ENCODE measurements at places on chromosomes 1 and 21. TPM values are rescaled to one million over a fixed set of nuclear protein-coding genes. Genes with fewer than 3 reads are reported as not detected.

DNA sequence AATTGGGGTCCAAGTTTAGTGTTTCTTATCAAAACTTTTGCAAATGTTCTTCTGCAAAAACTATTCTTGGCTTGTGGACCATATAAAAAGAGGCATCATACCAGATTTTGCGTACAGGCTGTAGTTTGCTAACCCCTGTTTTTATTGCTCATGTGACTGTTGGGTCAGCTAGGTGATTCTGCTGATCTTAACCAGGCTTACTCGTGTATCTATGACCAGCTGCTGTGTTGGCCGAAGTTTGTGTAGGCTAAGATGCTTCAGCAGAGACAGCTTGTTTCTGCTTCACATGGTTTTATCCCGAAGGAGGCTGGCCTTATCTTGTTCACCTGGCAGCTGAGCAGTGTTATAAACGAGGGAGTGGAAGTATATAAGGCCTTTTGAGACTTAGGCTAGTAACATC, 38.2 kb downstream of the POU2F1 start:
- no peak overlapping the region for H3K27ac ChIP-seq
- no peak overlapping the region for H3K4me3 ChIP-seq

CD5L gene
- 1.2 TPM for total RNA-seq

- no peak overlapping the region for H3K27ac ChIP-seq
- no peak overlapping the region for H3K4me3 ChIP-seq
- peaks cover 52% of the 10 kb centered on the region for H3K36me3 ChIP-seq
- peaks cover 7% of the 10 kb centered on the region for H3K4me1 ChIP-seq
Observed at GRCh38 chr1:48760857-48761256, 15.8 kb downstream of the BEND5 start.

GRCh38 chr1:78279051-78279450, 211.7 kb upstream of the PTGFR start:
- no peaks in the 10 kb centered on the region for H3K27me3 ChIP-seq
- no peak overlapping the region for H3K4me3 ChIP-seq
- no peak overlapping the region for H3K27ac ChIP-seq
- no peak for DNase-seq
- no peaks in the 10 kb centered on the region for H3K36me3 ChIP-seq

DNA sequence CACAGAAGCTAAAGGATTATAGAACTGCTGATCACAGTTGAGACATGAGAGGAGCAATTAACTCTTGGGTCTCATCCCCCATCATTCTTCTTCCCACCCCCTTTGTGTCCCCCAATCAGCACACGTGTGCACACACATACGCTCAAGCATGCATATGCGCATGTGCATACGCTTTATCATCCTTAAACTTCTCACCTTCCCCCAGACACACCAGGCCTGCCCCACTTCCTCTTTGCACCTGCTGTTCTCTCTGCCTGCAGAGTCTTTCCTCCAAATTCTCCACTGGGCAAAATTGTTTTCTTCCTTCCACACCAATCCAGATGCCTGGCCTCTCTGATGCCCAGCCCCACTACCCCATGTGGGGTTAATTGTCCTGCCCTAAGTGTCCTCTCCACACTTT, 13.0 kb upstream of the KCND3 start:
- H3K27me3 ChIP-seq = no peaks in the 10 kb centered on the region
- no peak overlapping the region for H3K4me3 ChIP-seq
- H3K4me1 ChIP-seq = peaks cover 9% of the 10 kb centered on the region
- DNase-seq = no peak

GRCh38 chr1:47677241-47677940, 239.5 kb downstream of the FOXD2 start:
- H3K36me3 ChIP-seq = no peaks in the 10 kb centered on the region
- H3K27ac ChIP-seq = no peak overlapping the region
- no peak overlapping the region for H3K4me3 ChIP-seq

SIPA1L2 gene
- total RNA-seq = 45.4 TPM

DNA sequence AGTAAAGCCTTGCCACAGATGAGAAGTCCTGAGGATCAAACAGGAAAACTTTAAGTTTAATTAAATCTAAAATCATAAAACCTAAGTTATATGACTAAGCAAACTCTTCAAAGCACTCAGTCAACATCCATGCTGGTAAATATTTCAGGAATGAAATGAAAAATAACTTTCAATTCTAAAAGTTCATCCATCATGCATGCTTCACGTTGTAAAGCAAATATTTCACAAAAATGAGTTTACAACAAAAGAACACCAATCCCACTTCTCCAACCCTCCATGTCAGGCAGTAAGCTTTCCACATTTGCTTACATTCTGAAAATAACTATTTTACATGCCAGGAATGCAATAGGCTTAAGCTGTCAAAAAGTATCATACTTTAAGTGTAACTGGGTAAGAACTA, 16.8 kb downstream of the APP start:
- H3K4me3 ChIP-seq = no peak overlapping the region
- H3K4me1 ChIP-seq = peaks cover 71% of the 10 kb centered on the region
- DNase-seq = no peak
- no peaks in the 10 kb centered on the region for H3K27me3 ChIP-seq

COL11A1 gene
- total RNA-seq = not detected

DNA sequence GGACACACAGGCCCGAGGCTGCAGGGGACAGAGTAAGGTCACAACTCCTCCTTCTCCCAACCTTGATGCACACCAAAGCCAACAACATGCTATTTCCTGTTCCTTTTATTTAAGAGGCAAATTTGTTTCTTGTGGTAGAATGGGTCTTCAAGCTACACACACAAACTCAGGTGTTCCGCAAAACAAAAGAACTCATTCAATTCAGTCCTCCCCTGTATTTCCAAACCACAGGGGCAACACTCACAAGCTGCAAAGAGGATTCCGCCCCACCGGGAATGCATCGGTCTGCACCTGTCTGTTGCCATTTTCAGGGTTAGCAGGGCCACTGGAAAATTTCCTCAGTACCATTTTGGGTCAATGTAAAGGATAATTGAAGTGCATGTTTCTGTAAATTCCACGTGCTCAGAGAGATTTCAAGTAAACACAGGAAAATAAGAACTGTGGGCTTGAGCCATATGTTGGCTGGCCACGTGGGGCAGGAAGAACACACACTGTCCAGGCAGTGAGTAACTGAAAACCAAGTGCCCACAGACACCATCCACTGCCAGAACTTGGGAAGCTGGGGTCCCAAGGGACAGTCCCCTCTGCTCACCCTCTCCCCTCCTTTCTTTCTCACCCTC, 145.2 kb upstream of the ERG start:
- peak; percentile 86 for DNase-seq
- H3K4me3 ChIP-seq = no peak overlapping the region
- no peaks in the 10 kb centered on the region for H3K27me3 ChIP-seq
- no peaks in the 10 kb centered on the region for H3K36me3 ChIP-seq

LRRC7 gene
- 2.5 TPM for total RNA-seq

DNA sequence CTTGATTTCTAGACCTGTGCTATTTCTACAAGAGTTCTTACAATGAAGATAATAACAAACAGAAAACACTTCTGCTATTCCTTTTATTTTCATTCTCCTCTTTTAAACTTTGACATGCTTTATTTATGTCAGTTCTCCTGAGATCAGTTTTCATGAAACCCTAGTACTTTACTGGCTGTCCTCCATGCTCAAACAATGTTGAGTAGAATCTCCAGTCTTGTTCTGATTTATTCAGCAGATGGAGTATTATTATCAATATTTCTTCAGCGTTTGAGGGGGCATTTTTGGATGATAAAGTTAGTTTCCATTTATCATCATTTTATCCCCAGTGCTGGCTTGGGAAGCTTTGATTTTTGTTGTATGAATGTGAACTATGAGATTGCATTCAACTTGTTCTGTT, 85.9 kb upstream of the WARS2 start:
- H3K27ac ChIP-seq = no peak overlapping the region
- DNase-seq = no peak
- H3K27me3 ChIP-seq = no peaks in the 10 kb centered on the region
- H3K4me3 ChIP-seq = no peak overlapping the region
- no peaks in the 10 kb centered on the region for H3K36me3 ChIP-seq
- no peaks in the 10 kb centered on the region for H3K4me1 ChIP-seq

DNA sequence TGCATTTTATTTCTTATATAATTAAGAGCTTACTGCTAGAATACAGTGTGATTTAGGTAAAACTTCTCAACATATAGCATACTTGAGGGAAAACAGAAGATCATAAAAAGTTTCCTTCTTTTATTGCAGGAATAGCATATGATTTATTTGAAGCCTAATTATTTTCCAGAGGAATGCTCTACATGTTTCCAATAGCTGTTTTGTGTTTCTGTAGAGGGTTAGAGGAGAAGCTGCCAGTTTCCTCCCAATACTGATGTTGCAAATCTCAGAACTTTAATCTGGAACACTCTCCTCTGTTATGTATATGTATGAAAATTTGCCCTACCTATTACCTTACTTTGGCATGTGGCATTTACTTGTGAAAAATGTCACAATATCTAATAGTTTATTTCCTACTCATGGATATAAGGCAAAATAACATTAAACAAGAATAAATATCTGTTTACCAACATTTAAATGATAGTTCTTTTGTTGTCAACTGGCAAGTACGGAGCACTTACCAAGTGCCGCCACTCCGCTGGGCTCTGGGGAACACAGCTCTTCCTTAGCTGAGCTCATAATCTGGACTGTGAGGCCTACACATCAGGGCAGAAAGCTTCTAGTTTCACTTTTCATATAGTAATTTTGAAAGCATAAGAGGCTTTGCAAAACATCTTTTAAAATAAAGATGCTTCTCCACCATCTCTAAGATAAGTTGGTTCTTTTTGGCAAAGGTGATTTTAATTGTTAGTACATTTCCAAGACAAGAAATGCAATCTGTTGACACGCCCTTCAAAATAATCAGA, 239.8 kb upstream of the C1orf105 start:
- peaks cover 24% of the 10 kb centered on the region for H3K4me1 ChIP-seq
- no peaks in the 10 kb centered on the region for H3K36me3 ChIP-seq
- no peaks in the 10 kb centered on the region for H3K27me3 ChIP-seq

DNA sequence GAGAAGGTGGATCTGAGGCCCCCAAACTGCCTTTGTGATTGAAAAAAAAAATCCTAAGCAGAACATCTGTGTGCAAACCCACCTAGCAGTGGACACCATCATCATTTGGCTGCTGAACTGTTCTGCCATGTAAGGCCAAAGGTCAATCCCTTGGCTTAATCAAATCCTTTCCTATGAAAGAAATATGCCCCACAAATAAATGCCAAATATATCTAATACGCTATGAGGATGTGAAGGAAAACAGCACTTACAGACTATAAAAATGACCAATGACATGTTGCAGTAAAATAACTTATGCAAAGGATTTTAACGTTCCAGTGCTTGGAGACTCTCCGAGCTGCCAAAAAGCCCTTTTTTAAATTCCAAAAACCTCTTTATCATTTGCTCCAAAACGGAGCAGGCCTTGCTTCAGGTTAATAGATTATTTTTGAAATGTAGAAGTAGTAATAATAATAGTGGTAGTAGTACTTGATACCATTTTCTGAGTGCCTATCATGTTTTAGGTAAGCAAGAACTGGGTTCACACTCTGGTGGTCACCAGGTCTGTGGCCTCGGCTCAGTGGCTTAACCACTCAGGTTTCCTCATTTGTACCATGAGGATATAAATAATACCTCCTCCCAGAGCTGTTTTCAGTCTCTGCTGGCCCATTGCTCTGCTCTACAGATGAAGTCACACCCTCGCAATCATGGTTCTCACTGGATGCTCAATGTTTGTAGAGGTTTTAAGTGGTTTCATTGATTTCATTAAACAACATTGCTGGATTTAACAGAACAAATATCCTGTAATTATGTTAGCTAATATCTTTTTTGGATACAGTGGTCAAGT, 47.9 kb upstream of the EDEM3 start:
- peaks cover 58% of the 10 kb centered on the region for H3K36me3 ChIP-seq
- no peaks in the 10 kb centered on the region for H3K27me3 ChIP-seq
- H3K4me1 ChIP-seq = peaks cover 25% of the 10 kb centered on the region
- no peak overlapping the region for H3K4me3 ChIP-seq

COL24A1 gene
- 4.2 TPM for total RNA-seq

- H3K4me3 ChIP-seq = no peak overlapping the region
- no peak overlapping the region for H3K27ac ChIP-seq
- no peaks in the 10 kb centered on the region for H3K36me3 ChIP-seq
- DNase-seq = no peak
- no peaks in the 10 kb centered on the region for H3K4me1 ChIP-seq
Observed at GRCh38 chr1:117985973-117986372, 56.4 kb downstream of the WDR3 start.

- H3K27ac ChIP-seq = no peak overlapping the region
- H3K27me3 ChIP-seq = no peaks in the 10 kb centered on the region
- no peak overlapping the region for H3K4me3 ChIP-seq
- no peaks in the 10 kb centered on the region for H3K4me1 ChIP-seq
Observed at GRCh38 chr1:96944432-96945092, 223.0 kb downstream of the PTBP2 start.

S100A6 gene
- total RNA-seq = 461 TPM

ADAM30 gene
- total RNA-seq = not detected

GRCh38 chr1:154186177-154186576, 5.7 kb downstream of the TPM3 start:
- no peaks in the 10 kb centered on the region for H3K36me3 ChIP-seq
- H3K4me1 ChIP-seq = peaks cover 9% of the 10 kb centered on the region
- no peak overlapping the region for H3K27ac ChIP-seq
- no peak for DNase-seq
- H3K27me3 ChIP-seq = no peaks in the 10 kb centered on the region

DNA sequence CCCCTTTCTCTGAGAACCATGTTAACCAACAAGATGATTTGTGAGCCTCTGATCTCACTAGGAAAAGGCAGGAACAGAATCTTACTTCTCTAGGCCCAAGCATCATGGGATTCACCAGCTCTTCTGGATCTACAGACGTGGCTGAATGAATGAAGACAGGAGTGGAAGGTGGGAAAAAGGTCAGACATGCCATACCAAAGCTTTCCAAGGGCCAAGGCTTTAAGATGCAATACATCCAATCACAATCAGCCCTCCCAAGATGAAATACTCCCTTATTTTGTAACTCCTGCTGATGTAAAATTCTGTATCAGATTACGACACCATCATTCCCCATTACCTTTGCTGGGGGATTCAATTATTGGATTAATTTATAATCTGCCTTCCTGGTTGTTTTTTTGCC, 80.9 kb downstream of the SSBP3 start:
- peaks cover 88% of the 10 kb centered on the region for H3K4me1 ChIP-seq
- H3K4me3 ChIP-seq = no peak overlapping the region
- no peaks in the 10 kb centered on the region for H3K27me3 ChIP-seq
- no peak for DNase-seq
- H3K27ac ChIP-seq = peak overlapping the region; percentile 80

GRCh38 chr1:45221716-45222115, 15.3 kb upstream of the ZSWIM5 start:
- no peak overlapping the region for H3K4me3 ChIP-seq
- DNase-seq = no peak
- H3K36me3 ChIP-seq = no peaks in the 10 kb centered on the region
- H3K27me3 ChIP-seq = no peaks in the 10 kb centered on the region
- no peaks in the 10 kb centered on the region for H3K4me1 ChIP-seq

MYCBP gene
- total RNA-seq = 17.4 TPM

DNA sequence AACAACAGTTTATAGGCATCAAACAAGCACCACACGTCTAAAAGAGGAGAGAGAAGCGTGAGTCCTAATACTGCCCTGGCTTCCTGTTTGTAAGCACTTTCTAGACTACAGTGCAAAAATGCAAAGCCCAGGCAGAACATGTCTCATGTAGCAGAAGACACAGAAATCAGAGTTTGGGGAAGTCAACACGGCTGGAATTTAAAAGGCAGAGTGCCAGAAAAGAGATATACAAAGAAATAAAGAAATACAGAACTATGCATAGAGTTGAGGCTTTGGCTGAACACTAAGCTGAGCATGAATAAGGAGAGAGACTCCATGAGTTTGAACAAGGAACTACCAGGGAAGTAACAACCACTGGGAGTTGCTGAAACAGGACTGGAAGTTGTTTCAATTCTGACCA, 566.6 kb upstream of the NR5A2 start:
- no peak overlapping the region for H3K4me3 ChIP-seq
- no peaks in the 10 kb centered on the region for H3K27me3 ChIP-seq
- no peak overlapping the region for H3K27ac ChIP-seq
- H3K36me3 ChIP-seq = no peaks in the 10 kb centered on the region
- no peaks in the 10 kb centered on the region for H3K4me1 ChIP-seq
